ENCODE measurements at places on chromosomes 5 and 9.

- DNase-seq, result no peak
Measured at GRCh38 chr5:56585461-56585860, 229.9 kb upstream of the MAP3K1 start.

DNA sequence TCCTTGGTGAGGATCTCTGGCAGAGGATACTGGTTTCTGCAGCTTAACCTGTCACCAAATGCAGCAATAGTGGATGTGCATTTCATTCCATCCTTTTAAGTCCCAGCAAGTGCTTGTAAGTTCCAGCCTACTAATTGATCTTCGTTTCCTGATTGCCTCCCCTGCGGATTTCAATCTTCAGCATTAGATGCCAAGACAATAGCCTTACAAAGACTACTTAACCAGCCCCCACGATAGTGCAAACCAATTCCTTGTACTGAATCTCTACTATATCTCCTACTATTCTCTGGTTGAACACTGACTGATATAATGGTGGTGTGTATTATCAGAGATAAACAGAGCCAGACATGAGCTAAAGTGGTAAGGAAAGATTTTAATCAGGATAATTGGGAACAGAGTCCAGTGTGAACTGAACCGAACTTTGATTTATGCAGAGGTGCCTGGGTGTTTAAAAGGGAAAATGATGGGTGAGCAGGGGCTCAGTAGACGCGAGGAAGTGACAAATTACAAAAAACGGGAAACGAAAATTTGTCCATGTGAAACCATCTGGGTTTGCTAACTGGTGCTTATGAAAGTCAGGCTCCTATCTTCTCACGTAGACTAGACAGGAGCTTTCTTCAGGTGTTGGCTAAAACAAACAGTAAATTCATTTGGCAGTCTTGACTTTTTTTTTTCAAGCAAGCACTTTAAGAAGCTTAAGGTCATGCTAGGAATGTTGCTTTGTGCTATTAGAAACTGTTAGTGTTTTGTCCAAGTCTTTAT is 106.9 kb upstream of the ST8SIA4 start:
- DNase-seq, result no peak

GRCh38 chr5:77869116-77869798 is 93.1 kb upstream of the TBCA start:
- no peak for DNase-seq

DNA sequence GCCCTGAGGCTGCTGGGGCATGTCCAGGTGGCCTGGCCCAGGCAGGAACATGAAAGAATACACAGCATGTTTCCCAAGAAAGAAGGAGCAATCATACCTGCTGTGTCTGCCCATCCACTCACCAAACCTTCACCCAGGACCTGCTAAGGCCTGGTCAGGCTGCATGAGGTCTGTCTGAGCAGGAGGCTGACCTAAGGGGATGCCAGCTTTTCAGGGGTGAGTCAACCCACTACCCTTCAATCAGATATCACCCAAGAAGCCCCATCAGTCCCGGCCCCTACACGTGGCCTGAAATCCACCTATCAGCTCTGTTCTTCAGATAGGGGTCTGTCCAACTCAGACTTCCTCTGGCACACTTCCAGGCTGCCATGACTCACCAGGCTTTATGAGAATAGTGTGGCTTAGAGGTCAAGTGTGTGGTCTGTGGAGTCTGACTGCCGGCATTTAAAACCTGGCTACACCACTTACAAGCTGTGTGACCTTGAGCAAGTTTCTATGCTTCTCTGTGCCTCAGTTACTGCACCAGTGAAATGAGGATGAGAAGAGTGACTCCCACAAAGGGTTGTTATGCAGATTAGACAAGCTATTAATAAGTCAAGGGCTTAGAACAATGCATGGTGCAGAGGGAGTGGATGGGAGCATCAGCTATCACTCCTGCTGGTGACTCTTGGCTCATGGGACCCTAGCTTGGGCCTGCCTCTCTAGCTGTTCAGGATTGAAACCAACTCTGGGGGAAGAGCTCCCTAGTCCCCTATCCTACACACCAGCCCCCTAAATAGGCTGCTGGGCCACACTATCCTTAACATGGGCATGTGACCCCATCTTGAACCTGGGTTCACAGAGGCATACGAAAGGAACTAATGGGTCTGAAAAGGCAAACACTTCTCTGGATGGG is 130.3 kb downstream of the PAX5 start:
- DNase-seq, result no peak

DNA sequence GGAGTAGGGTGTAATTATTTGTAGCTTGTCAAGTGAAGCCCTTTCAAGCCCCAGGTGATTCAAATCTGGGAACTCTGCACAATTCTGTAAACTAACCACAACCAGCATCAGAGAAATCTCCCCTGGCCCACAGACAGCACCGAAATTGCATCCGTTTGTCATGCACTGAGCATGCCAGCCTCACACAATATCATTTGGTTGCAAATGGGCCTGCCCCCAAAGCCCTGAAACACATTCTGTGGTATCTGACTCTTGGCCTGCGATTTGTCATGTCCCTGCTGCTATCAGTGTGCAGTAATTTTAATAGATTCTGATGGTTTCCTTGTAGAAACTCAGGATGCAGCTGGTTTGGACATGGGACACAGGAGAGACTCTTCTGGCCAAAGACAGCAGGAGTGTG is 35.3 kb downstream of the SNX24 start:
- DNase-seq, result no peak

GRCh38 chr5:154590093-154590724 is 112.2 kb upstream of the HAND1 start:
- no peak for DNase-seq

DNA sequence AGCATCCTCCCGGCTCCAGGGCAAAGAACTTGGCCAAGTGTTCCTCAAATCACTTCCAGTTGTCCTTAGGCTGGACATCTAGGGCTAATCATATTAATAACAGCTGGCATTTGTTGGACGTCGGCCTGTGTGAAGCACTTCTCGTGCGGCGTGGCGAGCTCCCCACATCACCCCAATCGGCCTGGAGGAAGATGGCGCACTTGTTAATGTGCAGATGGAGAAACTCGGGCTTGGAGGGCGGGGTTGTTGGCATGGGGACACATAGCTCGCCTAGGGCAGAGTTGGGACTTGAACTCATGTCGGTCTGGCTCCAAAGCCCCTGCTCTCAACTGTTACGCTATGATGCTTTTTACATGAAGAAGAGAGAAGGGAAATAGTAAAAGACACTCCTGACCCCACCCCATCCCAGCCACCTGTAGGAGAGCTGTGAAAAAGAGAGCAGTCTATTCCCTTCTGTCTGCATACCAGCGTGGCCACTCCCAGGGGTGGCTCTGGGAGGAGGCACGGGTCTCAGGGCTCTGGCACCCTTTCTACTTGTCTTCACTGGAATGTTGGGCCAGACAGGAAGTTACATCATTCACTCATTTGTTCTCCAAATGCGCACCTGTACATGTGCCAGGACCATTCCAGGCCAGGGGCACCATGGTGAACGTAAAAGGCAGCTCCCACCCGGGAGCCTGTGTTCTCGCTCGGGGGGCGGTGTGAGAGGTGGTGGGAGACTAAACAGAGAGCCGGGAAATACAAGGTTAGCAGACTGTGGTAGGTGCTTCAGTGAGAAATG is 12.8 kb upstream of the NUP214 start:
- no peak for DNase-seq

DNA sequence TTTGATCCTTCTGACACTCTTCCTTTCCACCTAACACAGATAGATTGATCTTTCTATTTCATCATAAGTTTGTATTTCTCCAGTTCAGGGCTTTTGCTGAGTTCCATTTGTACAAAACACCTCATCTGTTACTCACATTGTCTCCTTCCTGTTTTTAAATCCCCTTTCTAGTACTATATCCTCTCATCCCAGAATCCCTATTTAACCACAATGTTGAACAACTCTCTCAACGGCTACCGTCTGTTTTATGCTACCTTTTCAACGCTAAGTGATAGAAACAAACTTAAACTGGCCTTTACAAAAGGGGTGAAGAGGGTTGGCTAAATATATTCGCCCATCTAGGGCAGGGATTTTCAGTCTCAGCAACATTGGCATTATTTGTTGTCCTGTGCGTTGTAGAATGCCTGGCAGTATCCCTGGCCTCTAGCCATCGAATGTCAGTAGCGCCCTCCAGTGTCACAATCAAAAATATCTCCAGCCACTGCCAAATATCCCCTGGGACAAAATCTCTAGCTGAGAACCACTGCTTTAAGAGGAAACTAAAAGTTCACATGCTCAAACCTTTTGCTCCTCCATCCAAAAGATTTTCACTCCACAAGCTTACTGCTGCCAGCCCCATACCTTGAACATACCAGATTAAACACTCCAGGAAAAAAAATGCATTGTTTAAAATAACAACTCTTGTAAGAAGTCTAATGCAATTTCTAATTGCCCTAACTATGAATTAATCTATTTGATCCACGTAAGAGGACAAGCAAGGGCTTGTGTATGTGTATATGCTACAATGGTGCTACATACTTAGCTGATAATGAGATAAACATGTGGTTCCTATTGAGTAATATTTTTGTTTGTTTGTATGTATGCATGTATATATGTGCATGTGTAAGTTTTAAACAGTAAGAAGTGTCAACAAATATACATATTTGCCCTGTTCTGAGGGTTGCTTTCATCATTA is 344.0 kb downstream of the PTPRD start:
- DNase-seq, result no peak

- DNase-seq, result no peak
Measured at GRCh38 chr5:84301535-84301934, 83.1 kb downstream of the EDIL3 start.

DNA sequence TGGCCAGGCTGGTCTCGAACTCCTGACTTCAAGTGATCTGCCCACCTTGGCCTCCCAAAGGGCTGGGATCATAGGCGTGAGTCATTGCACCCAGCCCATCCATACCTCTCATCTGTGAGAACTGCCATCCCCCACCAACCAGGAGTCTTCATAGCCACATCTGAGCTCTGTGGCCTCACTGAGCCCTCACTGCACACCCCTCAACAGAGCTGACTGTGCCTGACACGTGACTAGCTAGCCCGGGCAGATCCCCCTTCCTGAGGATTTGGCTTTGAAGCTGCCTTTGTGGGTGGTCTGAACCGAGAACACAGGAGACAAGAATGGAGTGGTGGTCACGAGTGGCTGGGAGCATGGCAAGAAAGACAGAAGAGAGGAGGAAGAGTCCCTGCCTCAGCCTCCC is 15.6 kb downstream of the AK8 start:
- DNase-seq, result no peak

- DNase-seq, result no peak
Measured at GRCh38 chr5:33738967-33739366, 152.8 kb downstream of the ADAMTS12 start.

Data from activated effector memory CD4-positive, alpha-beta T cell treated with anti-CD3 and anti-CD28 coated beads, Interleukin-2, amount 50 U/mL, for 16 hours (primary cell).